ENCODE measurements at places on chromosomes 16 and 17.

- no peak for DNase-seq
Observed at GRCh38 chr16:88815901-88816589, 4.3 kb upstream of the APRT start.

- no peak for DNase-seq
Observed at GRCh38 chr17:55448681-55449080, 27.0 kb upstream of the MMD start.

DNA sequence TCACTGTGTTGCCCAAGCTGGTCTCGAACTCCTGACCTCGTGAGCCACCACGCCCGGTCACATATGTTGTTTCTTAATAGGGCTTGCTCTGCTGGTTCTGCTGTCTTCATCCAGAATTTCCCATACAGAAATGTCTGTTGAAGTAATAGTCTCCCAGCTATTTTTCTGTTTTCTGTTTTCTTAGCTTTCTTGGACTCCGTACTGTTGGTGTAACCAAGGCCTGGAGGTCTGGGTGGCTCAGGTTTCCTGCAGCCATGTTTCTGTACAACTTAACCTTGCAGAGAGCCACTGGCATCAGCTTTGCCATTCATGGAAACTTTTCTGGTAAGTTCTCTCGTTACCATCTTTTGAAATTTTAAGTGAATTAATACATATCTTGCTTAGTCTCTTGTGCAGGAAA lies 2.8 kb downstream of the SF3B3 start:
- DNase-seq: no peak

GRCh38 chr16:84943620-84944019 lies 67.7 kb downstream of the ZDHHC7 start:
- DNase-seq: no peak

DNA sequence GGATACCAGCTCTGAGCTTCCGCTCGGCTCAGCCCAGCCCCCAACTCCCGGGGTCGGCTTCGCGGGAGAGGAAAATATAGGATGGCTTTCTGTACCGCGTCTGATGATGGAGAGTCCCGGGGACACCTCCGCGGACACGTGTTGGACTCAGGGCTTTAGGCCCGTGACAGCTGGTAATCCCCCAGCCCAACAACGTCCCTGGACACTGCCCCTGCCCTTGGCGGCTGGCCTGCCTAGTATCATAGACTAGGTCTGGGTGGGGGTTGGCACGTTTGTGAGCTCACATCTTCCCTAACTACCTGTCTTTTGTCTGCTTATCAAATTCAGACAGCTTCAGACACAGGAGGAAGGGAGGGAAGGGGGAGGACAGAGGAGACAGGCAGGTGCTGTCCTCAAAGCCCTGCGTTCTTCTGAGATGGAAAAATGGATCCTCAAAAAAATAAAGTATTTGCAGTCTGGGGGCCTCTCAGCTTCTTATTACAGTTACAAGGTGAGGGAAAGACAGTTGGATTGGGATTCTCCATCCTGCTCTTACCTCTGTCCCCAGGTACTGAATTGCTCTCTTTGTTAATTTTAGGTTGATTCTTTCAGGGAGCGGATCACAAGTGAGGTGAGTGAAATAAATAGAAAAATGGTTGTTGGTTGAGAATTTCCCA lies 698 bp downstream of the PSME3 start:
- DNase-seq: no peak

DNA sequence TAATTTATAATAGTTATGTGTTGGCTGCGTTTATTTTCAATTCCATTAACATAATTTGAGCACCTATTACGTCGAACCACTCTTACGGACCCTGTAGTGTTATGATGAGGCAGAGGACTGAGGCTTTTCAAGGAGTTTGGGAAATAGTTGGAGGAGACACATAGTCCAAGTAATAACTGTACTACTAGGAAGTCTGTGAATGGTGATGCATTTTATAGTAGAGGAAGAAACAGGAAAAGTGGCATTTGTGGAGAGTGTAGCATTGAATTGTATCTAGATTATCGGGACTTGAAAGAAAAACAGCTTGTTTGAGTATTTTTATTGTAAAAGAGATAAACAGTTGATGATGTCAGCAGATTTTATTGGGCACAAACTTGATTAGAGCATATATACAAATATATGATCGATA lies 1.7 kb downstream of the NFATC3 start:
- DNase-seq: no peak

DNA sequence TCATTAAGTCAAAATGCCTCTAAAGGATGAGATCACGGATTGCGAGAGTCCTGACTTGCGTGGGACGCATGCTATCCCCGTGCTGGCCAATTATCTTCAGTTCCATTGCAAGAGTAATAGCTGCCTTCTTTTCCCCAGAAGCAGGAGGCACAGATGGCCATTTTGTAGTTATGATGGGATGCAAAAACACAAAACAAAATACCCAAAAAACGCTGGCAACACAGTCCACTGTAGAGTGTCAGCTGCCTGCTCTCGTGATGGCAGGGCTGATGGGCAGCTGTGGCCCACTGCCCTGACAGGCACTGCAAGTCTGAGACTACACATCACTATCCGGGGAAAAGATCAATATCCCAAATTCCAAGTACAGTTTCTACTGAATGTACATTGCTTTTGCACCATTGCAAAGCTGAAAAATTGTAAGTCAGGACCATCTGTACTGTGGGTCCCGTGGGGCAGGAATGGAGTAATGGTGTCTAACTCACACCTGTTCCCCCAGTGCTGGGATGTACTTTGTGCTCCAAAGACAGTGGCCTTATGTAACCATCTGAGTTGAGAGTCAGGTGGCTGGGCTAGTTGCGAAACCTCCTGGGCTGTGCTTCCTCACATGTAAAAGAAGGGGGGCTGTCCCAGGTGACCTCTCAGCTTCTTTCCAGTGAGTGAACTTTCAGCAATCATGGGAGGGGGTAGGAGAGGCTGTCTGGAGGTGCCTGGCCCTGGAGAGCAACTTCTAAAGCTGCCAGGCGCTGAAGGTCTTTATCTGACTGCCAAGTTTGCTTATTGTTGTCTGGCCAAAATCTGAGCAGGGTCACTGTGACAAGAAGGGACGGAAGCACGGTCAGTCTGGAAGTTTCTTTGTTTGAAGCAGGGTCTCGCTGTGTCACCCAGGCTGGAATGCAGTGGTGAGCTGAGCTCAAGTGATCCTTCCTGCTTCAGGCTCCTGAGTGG lies 4.7 kb downstream of the SLC47A1 start:
- peak; percentile 45 for DNase-seq

GRCh38 chr17:49566668-49567071 lies 9.0 kb upstream of the NXPH3 start:
- no peak for DNase-seq

DNA sequence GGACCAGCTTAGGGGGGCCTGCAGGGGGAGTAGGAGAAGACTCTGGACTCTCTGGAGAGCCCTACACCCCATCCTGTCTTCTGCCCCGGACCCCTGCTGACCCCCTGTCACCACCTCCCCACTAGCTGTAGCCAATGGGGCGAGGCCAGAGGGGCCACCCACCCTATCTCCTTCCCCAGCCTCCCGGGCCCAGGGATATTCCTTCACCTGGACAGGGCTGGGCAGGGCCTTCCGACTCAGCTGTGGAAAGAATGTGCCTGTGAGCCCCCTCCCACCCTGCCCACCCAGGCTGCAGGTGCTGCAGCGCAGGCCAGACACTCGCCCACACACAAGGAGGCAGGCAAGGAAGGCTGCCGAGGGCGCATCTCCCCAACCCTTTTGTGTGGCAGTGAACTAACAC lies 23.0 kb downstream of the TSPOAP1 start:
- DNase-seq: no peak

DNA sequence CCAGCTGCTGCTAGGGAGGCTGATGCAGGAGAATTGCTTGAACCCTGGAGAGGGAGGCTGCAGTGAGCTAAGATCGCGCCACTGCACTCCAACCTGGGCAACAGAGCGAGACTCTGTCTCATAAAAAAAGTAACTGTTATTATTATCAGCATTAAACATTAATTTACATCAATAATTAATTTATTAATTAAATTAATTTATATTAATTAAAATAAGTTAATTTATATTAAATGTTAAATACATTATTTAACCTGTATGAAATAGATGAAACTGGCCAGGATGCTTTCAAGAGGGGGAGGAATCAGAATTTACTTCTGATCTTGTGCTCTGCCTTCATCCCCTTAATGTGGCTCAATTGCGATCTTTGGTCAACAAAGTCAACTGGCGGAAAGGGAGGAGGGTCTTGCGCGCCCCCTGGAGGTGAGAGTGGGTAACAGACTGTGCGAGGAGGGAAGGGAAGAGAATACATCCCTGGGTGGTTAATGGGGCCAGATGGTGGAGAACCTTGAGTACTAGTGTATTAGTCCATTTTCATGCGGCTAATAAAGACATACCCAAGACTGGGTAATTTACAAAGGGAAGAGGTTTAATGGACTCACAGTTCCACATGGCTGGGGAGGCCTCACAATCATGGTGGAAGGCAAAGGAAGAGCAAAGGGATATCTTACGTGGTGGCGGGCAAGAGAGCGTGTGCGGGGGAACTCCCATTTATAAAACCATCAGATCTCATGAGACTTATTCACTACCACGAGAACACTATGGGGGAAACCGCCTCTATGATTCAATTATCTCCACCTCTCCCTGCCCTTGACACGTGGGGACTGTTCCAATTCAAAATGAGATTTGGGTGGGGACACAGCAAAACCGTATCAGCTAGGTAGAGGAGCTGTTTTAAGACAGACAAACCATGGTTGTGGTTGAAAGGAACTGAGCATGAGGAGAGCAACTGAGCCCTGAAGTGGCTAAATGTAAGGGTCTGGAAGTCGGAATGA lies 15.7 kb upstream of the CPPED1 start:
- peak; percentile 77 for DNase-seq

- no peak for DNase-seq
Observed at GRCh38 chr17:82475458-82475857, 16.9 kb downstream of the NARF start.

GRCh38 chr17:41322903-41323895 lies 7.7 kb upstream of the KRTAP17-1 start:
- no peak for DNase-seq

DNA sequence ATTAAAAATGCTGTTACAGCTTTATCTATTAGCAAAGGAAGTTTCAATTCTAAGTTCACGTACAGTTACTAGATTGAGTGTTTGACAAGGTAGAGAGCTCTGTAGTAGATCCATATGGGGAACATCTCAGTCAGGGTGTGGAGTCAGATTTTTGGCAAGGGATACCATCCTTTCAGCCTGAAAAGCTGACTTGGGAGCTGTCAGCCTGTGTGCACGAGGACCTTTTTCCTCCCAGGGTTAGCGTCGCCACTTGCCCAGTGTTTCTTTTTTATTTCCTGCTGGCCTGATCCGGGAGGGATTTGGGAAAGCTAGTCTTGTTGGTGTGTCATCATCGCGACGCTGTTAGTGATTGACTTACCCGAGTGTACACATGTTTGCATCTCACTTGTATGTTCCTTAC lies 29.5 kb downstream of the WWOX start:
- no peak for DNase-seq

GRCh38 chr17:44069974-44070454 lies 521 bp upstream of the G6PC3 start:
- DNase-seq: no peak

DNA sequence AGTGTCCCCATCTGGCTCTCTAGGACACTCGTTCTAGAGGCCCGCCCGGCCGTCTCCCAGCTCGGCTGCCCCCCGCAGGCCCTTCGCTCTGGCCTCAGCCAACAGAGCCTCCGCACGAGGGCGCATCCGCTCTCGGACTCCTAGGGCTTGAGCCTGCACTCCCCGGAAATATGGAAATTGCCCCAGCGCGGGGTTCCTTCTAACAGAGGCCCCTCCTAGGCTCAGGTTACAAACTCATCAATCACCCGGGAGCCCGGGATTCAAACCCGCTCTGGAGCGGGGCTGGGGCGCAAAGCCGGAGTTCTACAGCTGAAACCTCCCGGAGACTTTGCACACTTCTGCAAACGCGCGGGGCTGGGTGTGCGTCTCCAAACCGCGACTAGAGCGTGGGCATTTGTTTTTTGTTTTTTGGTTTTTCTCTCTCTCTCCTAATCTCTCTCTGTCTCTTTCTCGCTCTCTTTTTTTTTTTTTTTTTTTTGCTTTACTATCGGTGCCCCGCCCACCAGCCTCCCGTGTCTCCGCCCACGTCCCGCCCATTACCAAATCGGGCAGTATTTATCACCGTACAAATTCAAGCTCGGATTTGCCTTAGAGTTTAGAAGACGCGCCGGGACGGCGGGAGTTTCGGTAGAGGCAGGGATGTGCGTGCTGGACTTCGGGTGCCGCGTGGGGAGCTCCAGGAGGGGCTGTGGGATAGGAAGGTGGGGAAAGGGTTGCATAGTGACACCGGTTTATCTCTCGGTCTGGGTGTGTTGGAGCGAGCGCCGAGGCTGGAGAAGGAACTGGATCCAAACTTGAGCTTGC lies 2.4 kb upstream of the FOXL1 start:
- no peak for DNase-seq

GRCh38 chr17:29156781-29157180 lies 23.4 kb downstream of the MYO18A start:
- no peak for DNase-seq

DNA sequence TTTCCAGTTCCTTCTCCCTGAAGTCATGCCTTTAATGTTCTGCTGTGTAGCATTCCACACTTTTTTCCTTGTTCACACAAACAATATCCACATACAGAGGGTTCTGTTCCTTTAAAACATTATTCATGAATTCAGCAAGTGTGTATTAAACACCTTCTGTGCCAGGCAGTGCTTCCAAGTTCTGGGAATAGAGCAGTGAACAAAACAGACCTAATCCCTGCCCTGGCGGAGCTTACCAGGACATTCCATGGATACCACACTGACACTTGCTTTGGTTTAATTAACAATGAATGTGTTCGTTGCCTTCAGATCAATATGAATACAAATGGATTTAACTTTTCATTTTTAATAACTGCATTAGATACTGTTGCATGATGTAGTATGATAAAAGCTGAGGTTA lies 57.9 kb upstream of the CLEC19A start:
- no peak for DNase-seq

DNA sequence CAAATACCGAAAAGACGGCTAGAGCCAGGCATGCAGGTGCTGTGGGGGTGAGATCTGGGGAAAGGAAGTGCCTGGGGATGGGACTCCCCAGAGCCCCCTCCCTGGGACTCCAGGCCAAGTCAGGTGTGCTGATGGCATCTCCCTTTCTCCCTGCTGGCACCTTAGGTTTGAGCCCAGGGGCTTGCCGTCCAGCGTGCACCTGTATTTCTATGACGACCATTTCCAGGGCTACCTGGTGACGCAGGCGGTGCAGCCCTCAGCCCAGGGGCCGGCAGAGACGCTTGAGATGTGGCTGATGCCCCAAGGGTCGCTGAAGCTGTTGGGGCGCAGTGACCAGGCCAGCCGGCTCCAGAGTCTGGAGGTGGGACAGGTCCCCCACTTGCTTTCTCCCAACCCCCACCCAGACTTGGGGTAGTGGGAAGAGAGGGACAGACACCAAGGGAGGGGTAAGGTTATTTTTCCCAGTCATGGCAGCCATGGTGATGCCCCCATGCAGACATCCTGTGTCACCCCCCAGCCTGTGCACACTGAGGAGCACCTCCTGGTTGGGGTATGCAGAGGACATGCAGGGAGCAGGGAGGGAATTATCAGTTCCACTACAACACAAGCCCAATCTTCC lies 11.1 kb downstream of the XYLT2 start:
- no peak for DNase-seq

DNA sequence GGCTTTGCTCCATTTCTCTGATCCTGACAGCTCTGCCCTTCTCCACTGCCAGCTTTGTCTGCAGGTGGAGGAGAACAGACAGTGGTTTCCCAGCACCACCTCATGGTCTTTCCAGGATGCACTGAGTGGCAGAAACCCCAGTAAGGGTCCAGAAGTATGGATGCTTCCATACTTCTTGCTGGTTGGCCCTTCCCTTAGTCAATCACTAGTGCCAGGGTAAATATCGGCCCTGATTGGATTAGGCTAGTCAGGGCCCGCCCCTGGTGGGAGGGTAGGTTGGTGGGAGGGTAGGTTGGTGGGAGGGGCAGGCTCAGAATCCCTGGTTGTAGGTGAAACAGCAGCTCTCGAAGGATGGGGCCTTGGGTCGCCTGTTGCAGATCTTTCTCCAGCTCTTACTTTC lies 10.2 kb downstream of the RNF213 start:
- DNase-seq: no peak
